ENCODE measurements at places on chromosomes 11 and 22.

GRCh38 chr11:131977231-131977630 lies 606.8 kb downstream of the NTM start:
- H3K27me3 ChIP-seq: no peaks in the 10 kb centered on the region
- no peak for DNase-seq
- H3K4me1 ChIP-seq: no peaks in the 10 kb centered on the region
- no peaks in the 10 kb centered on the region for H3K36me3 ChIP-seq
- H3K27ac ChIP-seq: no peak overlapping the region

DNA sequence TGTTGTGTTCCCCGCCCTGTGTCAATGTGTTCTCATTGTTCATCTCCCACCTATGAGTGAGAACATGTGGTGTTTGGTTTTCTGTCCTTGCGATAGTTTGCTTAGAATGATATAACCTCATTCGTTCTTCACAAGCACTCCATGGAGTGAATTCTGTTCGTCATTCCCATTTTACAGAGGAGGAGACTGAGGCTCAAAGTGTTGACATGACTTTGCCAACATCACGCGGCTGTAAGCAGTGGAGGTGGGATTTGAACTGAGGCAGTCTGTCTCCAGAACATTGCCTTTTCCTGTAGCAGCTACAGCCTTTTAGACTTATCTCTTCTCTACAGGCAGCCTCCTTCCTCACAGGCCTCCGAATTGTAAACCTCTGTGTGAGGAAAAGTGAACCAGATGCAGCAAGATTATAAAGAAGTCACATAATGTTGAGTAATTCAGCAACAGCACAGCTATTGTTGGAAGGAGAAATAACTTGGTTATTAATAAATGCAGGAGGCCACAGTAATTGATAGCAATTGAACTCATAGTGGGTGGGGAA lies 74.6 kb downstream of the MYO18B start:
- DNase-seq: no peak
- H3K27ac ChIP-seq: no peak overlapping the region
- H3K4me3 ChIP-seq: no peak overlapping the region
- no peaks in the 10 kb centered on the region for H3K36me3 ChIP-seq

DNA sequence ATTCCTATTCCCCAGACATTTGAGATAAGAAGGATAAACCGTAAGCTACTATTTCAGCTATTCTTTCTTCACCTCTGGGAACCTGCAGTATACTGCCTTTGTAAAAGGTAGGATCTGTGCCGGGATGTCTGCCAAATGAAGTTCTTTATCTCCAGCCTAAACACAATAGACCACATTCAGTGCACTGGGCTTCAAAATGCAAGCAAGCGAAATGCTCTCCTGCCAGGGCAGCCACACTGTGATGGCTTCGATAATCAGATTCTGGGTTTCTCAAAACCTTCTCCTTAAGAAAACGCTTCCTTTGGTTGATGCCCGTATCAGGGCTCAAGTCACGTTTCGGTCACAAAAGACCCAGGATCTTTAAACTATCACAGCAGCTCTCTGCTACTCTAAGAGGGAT lies 299.5 kb upstream of the B3GAT1 start:
- H3K27me3 ChIP-seq: no peaks in the 10 kb centered on the region
- H3K36me3 ChIP-seq: no peaks in the 10 kb centered on the region

GRCh38 chr11:68954836-68955606 lies 25.8 kb downstream of the MRGPRD start:
- no peak for DNase-seq
- H3K27me3 ChIP-seq: no peaks in the 10 kb centered on the region
- no peaks in the 10 kb centered on the region for H3K36me3 ChIP-seq
- peaks cover 9% of the 10 kb centered on the region for H3K4me1 ChIP-seq

DNA sequence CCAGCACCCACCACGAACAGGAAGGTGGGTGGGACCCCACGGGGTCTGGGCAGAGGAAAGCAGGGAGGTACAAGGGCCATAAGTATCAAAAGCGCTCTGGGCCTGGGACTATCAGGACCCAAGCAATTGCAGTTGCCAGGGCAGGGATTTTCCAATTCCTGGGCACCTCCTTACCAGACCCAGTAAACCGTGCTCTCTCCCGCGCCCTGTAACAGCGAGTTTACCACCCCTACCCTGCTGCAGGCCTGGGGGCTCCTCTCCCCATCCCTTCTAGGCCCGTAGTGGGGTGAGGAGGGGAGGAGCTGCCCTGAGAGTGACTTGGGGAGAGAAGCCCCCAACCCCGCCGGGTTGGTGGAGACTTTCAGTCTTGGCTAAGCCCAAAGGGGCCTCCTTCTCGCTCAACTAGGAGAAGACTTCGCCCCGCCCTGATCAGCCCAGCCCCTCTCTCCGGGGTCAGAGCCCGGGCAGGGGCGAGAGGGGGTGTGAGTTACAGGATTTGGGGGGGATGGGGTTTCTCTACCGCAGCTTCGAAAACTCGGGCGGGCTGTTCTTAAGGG lies 5.4 kb downstream of the PAX6 start:
- H3K27me3 ChIP-seq: peaks cover 94% of the 10 kb centered on the region
- no peak overlapping the region for H3K4me3 ChIP-seq
- H3K36me3 ChIP-seq: no peaks in the 10 kb centered on the region
- peaks cover 39% of the 10 kb centered on the region for H3K4me1 ChIP-seq

DNA sequence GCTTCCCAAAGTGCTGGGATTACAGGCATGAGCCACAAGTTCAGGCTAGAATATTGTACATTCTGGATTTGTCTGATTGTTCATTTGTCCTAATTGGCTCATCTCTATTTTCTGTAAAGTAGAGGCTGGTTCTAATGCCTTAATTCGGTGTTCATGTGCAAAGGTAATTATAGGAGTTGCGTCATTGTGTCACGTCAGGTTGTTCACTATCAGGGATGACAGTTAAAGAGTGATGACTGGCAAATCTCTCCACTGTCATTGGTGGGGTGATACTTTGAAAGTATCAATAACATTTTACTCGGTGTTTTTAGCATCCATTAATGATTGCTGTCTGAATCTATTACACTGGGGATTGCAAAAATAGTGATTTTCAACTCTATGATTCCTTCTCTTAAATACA lies 103.5 kb downstream of the HIPK3 start:
- H3K4me3 ChIP-seq: no peak overlapping the region
- H3K27ac ChIP-seq: no peak overlapping the region
- H3K27me3 ChIP-seq: no peaks in the 10 kb centered on the region
- no peaks in the 10 kb centered on the region for H3K36me3 ChIP-seq
- H3K4me1 ChIP-seq: no peaks in the 10 kb centered on the region
